ENCODE measurements at places on chromosomes 4 and X.
A peak's percentile ranks its signal among the peaks of the same experiment; 100 is the strongest.

DNA sequence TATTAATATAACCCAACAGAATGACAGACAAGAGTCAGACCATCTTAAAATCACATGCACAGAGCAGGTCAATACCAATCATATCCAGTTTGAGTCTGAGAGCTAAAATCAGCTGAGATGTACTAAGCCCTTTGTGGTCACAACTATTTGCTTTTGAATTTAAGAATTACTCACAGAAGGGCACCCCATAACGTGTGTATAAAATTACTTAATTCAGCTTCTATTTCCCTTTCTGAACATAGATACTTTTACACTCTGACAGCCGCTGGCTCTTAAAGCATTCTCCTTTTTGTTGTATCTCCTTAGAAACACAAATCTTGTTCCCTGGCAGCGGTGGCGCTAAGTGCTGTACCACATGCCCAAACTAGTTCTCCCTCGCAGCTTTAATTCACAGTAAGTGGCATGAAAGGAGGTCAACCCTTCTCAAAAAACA is 14.8 kb upstream of the PPARGC1A start:
- DNase-seq: no peak

DNA sequence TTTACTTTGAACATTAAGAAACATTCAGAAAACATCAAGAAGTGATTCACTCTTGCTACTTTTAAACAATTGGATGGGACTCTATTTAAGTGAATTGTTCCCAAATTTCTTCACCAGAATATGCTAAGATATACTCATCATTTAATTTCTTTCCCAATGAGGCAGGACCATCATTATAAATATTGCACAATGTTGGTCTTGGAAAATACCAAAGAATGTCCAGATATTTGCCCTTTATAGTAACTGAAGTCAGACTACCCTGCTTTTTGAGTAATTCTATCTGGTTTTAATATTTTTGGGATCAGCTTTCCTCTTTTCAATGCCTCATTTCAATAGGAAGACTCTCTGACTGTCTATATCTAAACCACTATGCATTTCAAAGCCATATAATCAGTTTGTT is 129.4 kb upstream of the TENM3 start:
- DNase-seq: no peak

DNA sequence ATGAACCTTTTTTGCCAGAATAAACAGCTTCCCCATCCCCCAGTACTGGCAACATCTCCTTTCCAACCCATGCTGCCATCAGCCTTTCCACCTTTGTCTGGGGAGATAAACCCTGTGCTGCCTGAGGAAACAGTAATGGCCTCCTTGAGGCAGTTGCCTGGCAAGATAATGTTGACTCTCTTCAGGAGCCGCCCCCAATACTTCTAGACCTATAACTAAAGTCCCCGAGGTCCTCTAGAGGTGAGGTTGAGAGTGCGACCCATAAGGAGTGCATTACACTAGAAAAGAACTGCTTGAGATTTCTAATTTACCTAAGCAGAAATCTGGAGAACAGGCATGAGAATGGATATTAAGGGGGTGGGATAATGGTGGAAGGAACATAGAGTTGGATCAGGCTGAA is 963.2 kb upstream of the PCDH7 start:
- no peak for DNase-seq

- no peak for DNase-seq
Measured at GRCh38 chr4:79385641-79386040, 22.4 kb downstream of the GK2 start.

- no peak for DNase-seq
Measured at GRCh38 chrX:40719218-40719617, 16.1 kb downstream of the MED14 start.

- no peak for DNase-seq
Measured at GRCh38 chr4:165667969-165668368, 205.1 kb upstream of the TLL1 start.

DNA sequence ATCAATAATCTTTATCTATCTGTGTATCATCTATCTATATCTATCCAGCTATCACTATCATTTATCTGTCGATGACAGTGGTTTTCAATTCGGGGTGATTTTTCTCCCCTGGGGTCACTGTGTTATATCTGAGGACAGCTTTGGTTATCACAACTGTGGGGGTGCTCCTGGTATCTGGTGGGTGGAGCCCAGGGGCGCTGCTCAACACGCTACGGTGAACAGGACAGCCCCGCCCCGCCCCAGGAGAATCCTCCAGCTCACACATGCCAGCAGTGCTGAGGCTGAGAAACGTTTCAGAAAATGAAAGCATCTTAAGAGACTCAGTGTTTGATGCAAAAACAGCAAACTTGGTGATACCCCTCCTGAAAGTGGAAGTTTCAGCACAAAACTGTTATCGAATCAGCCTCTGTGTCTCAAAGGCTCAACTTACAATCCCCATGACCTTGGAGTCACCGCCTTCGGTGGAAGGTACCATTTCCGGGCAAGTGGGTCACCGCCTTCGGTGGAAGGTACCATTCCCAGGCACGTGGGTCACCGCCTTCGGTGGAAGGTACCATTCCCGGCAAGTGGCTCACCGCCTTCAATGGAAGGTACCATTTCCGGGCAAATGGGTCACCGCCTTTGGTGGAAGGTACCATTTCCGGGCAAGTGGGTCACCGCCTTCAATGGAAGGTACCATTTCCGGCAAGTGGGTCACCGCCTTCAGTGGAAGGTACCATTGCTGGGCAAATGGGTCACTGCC is 315.3 kb downstream of the DHRSX start:
- no peak for DNase-seq

- no peak for DNase-seq
Measured at GRCh38 chr4:5730436-5730835, 19.4 kb downstream of the EVC start.

DNA sequence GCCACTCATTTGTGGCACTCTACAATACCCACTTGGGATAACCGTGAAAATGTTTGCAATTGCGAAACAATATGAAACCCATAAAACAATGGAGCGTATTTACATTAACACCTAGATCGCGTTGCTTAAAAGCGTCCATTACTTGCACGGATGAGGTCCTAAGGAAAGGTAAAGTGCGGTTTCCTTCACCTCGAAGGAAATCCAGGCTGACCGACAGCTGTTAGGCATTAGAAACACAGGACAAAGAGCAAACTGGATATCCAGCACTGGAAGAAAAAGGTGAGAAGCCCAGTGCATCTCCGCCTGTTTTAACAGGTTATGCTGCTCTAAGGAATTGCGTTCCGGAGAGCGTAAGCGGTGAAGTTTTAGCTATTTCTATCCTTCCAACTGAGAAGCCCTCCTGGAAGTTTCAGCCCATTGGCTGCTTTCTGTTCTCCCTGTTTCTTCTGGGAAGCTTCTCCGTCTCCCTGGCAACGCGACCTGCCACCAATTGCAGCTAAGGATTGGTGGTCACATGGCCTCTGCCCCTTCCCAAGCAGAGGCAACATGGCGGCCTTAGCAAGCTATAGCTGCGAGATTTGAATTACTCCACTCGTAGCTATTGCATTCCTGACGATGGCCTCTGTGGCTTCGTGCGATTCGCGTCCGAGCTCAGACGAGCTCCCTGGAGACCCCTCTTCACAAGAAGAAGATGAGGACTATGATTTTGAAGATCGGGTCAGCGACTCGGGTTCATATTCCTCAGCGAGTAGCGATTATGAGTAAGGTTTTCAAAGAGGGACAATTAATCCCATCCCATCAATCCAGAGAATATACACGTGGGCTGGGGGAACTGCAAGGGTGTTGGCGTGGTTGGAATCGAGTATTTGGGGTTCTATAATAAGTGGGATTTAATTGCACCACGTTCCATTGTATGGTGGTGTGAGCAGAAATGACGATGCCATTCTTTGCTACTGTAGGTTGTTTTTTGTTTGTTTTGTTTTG is at the start of gene INTU:
Gene INTU (plus strand): TSS at position 538 of the 984 bp plus-strand sequence. CDS start 78 bp downstream, at position 616.
- peak; percentile 44 for DNase-seq

DNA sequence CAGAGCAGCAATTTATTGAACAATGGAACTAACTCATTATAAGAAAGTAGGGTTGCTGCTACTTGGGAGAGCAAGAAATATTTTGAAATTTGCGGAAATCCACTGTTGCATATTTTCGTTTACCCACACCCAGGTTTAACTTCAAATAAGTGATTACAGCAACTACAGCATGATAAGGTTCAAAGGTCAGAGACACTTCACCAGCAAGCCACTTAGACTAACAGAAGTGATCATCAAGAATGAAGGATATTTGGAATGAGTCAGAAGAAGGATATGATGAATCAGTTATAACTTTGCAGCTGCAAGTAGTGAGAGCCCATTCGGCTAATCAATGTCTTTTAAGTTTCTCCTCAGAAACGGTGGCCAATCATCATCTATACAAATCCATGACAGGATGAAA is 199.3 kb downstream of the TMA16 start:
- DNase-seq: no peak

DNA sequence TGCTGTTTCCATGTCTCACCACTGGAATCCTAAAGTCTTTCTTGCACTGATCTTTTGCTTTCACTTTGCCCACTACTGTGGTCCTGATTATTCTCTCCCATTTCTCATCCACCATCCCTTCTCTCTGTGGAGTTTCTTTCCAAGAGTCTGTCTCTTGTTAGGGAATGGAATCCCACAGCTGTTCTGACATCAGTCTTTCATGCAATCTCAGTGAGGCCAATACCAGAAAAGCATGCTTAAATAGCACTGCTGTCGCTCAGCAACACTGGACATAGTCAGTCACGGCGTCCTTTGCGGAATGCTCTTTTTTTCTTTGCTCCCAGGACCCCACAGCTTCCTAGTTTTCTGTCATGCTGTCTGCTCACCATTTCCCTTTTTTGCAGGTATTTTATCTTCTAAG is 20.1 kb downstream of the SLITRK4 start:
- DNase-seq: no peak

GRCh38 chr4:102761296-102761701 is 531 bp upstream of the MANBA start:
- no peak for DNase-seq

GRCh38 chr4:139848028-139848427 is 182.4 kb downstream of the MGST2 start:
- no peak for DNase-seq

Data from activated naive CD8-positive, alpha-beta T cell treated with anti-CD3 and anti-CD28 coated beads, Interleukin-2, amount 50 U/mL, for 24 hours (primary cell).